ENCODE measurements at places on chromosomes 7 and 10.
A peak's percentile ranks its signal among the peaks of the same experiment; 100 is the strongest.

- no peak for DNase-seq
These were observed 263.8 kb upstream of the GRB10 start for GRCh38 chr7:51046482-51046881.

GRCh38 chr7:35771776-35772175, 29.1 kb upstream of the SEPTIN7 start:
- DNase-seq, result no peak

DNA sequence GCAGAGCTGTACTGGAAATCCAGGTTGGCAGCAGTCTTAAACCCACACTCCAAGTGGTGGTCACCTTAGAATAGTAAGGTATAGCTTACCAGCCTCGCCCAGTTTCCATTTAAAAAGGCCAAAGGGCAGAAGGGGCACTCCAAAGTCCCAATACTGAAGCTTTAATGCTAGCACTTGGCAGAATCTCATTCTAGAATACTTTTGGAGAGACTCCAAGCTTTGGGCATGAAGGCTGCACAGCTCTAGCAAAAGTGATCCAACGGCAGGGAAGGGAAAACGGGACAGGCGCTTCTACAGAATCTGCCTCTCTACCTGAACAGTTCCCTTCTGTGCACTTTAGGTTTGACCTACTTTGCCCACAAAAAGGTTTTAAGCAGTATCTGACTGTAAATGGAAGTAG, 19.7 kb downstream of the SMURF1 start:
- DNase-seq, result no peak

DNA sequence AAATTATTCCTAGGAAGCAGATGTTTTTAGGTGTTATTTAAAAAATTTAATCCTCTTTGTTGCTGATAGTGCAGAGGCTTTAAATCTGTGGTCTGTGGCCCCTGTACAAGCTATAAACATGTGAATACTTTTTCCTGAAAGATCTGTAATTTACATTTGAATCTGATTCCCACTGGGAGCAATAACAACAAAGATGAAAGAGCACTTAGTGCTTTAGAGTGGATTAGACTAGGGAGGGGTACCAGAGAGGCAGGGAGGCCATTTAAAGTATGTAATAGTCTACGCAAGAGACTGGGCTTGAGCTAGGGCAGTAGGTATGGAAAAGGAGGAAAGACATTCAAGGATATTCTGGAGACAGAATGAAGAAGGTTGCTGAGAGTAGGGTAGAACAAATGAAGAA, 19.1 kb downstream of the BTRC start:
- no peak for DNase-seq

- no peak for DNase-seq
These were observed 278.5 kb downstream of the TCF7L2 start for GRCh38 chr10:113228530-113228929.

- no peak for DNase-seq
These were observed 365.1 kb upstream of the NFE2L3 start for GRCh38 chr7:25786936-25787335.

DNA sequence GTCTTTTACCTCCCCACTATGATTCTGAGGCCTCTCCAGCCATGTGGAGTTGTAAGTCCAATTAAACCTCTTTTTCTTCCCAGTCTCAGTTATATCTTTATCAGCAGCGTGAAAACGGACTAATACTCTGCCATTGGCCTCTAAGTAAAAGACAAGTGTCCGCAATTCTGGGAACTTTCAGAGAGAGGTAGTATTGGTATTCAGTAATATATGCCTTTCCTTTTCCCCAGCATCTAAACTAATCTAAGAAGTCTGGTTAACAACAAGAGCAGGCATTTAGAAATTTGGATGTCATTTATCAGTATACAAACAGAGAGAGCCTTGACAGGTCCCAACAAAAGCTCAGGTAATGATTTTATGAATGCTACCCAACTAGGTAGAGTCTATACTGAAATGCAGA, 95.2 kb downstream of the ATE1 start:
- DNase-seq, result no peak

DNA sequence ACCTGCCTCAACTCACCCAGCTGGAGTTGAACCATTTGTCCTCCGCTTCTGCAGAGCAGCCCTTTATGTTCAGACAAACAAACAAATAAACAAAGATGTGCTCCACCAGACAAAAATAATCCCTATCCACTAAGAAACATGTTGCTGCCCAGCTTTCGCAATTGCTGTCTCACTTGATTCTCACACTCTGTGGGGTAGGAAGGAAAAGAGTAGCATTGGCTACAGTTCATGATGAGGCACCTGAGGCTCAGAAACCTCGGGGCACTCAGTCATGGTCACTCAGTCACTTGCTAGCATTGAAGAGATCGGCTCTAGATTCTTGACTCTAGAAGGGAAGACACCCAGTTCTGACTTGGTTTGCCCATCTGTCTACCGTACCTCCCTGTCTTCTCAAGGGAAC, 88.0 kb upstream of the ZMIZ1 start:
- no peak for DNase-seq

GRCh38 chr7:35025369-35025870, 11.9 kb downstream of the DPY19L1 start:
- no peak for DNase-seq

- no peak for DNase-seq
These were observed 356.0 kb downstream of the PPP1R3A start for GRCh38 chr7:113562801-113563200.

DNA sequence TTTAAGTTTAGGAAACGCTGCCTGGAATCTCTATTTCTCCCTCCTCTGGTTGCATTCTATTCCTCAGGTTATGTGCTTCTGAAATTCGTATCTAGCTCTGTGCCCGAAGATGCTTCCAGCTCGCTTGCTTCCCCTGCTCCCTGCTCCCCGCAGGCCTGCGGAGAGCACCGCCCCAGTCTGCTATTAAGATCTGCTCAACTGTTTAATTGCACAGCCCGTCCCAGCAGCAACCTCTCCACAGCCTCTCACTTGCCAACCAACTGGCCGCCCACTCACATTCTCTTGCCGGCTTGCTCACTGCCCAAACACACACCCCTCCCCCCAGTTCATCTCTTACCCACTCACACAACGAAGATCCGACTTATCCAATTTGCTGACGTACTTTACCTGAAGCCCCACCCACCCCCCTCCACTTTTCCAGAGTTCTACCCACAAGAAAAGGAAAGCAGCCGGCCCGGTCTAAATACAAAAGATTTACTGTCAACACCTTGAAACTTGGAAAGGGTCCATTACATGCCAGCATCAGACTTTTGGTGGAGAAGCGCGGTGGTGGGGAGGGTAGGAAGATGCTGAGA, 167.3 kb upstream of the KLF14 start:
- peak; percentile 95 for DNase-seq

DNA sequence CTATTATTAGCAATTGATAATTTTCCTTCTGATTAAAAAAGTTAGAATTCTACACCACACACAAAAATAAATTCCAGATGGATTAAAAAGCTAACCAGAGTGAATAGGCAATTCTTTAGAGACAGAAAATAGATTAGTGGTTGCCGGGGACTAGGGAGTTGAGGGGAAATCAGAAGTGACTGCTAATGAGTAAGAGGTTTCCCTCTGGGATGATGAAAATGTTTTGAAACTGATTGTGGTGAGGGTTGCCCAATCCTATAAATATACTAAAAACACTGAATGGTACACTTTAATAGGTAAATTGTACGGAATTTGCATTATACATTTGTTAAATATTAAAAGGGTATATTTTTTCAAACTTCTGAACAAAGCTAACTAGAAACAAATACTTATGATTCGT, 214.9 kb downstream of the GPAM start:
- no peak for DNase-seq

DNA sequence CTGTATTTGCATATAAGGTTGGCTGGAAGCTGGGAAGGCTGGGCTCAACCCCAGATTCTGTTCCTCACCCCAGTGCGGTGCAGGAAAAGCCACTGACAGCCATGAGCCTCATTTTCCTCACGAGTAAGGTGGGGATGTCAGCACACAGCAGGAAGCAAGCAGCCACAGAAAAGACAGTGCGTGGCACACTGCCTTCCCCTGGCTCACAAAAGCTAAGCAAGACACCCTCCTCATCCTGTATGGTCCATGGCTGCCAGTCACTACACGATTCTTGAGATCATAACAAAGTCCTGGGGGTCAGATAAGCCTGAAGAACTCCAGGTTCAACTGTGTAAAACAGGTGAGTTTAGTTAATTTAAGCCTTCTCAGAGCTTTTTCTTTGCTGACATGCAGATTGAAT, 28.9 kb upstream of the DDC start:
- no peak for DNase-seq

DNA sequence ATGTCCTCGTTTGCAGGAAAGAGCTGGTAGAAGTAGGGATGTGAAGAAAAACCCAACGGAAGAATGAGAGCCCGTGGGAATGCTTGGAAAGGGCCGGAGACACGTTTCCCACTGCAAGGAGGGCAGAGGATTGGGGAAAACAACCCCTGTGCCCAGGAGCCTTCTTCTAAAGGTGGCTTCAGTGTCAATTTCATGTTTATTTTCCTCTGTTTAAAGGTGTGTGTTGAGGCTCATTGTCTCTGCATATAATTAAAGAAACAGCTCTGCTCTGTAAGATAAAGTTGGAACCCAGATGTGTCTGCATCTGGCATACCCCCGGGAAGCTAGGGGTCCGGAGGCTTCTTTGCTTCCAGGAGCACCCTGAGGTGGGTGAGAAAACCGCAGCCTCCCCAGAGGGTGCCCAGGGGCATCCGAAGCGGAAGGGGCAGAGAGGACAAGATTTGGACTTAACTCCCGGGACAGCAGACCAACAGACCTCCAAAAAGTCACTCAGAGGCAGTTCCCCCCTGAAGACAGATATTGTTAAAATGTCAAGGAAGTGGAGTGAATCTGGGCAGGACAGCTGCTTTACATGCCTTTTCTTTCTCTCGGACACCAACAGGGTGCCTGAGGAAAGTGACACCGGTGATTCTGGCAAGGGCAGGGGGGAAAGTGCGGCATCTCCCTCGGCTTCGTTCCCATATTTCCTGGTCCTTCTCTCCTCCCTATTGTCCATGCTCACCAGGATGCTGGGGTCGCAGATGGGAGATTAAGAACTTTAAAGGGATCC, 8.6 kb upstream of the GATA3 start:
- DNase-seq, result no peak

DNA sequence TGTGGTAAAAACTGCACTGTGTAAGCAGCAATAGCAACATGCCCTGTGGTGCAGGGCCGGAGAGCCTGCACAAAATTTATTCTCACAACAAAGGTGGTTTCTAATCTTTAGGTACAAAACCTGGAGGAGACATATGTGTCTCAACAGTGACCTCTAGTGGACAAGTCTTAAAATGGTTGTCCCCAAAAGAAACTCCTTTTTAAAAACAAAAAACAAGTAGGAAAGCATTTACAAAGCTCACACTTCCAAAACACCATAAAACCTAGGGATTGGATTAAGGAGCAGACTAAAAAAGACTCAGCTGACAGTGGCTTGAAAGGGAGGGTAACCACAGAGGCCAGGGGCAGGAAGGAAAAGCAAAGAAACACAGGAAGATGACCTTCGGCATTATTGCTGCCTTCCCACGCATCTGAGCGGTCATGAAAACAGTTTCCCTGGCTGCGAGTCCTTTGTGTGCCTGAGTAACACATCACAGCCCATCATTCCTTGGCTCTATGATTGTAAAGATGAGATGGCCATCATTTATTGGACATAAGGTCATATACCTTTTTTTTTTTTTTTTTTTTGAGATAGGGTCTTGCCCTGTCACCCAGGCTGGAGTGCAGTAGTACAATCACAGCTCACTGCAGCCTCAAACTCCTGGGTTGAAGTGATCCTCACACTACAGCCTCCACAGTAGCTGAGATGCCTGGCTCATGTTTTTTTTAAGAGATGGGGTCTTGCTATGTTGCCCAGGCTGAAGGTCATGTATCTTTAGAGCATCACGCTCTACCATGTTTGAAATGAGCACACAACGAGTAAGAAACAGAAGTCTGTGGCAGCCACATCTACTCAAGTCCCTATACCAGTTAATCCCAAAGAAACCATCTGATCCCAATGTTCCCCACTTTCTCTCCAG, 39.5 kb downstream of the RSU1 start:
- DNase-seq, result peak; percentile 85

- DNase-seq, result no peak
These were observed 42.0 kb upstream of the ADGRA1 start for GRCh38 chr10:133045556-133046389.

DNA sequence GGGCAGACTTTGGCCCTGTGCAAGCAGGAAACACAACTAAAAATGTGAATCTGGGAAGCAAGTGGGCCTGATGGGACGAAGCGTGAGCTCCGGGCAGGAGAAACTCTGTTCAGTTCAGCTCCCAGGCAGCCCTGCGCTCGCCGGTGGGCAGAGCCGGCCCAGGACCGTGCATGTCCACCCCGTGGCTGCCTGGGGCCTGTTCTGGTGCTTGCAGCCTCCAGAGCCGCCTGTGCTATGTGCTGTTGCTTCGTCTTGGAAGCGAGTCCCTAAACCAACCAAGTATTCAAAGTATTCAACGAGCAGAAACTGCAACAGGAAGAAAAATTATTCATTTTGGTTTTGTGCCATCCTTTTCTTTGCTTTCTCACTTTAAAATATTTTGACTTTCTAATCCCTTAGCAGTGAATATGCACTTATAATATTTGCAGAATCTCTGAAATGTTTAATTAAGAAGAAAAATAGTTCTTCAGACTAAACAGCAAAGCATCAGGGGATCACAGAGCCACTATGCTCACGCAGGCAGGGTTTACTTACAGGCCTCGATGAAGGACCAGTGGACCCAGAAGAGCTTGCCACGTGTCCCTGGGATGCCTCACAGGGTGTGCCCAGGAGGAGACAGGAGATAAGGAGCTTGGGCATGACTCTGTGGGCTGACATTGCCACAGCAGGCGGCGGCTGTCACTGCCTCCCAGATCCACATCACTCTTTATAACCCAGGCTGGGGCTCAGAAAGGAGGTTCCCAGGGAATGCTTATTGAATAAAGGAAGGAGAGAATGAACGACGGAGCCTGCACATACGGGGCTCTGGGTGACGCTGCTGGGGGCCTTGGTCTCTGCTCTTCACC, 45.6 kb downstream of the VIPR2 start:
- no peak for DNase-seq

GRCh38 chr10:18195060-18195799, 55.0 kb downstream of the CACNB2 start:
- no peak for DNase-seq

DNA sequence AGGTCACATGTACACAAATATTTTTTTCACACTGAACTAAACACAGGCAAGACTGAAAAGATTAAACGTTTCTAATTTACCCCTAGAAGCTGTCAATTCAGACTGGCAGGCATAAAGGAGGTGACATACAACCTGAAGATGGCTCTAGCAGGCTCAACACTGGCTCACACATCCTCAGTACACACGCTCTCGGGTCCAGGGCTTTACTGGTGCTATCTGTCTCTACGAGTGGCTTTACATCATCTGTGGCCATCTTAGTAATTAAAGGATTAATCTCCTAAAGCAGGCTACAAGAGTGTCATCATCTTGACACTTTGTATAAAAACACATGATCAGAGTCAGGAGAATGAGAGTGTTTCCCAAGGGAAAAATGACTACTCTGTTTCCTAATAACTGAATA, 57.3 kb downstream of the COPG2 start:
- no peak for DNase-seq
